ENCODE measurements at places on chromosomes 7 and 10.

- DNase-seq = no peak
Observed at GRCh38 chr10:75651417-75651816, 220.0 kb downstream of the LRMDA start.

- DNase-seq = no peak
Observed at GRCh38 chr7:93148144-93148543, at the start of gene SAMD9L. Gene SAMD9L (minus strand): TSS chr7:93148385. CDS start chr7:93135971, 12,414 bp downstream.

GRCh38 chr7:3158341-3158760 is 114.7 kb upstream of the CARD11 start:
- peak; percentile 43 for DNase-seq

- DNase-seq = peak; percentile 44
Observed at GRCh38 chr7:153443032-153443701, 609.0 kb upstream of the DPP6 start.

DNA sequence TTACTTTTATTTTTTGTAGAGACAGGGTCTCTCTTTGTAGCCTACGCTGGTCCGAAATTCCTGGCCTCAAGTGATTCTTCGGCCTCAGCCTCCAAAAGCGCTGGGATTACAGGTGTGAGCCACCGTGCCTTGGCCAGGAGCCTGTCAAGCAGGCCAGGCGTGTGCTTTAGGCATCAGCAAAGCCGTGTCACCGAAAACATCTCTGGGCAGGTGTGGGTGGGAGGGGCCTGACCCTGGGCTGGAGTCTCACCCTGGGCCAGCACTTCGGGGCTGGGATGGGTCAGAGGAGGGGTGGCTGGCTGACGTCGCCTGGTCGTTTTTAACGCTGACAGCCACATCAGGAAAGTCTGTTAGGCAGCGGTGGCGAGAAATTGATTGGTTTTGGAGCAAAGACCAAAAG is 80.9 kb downstream of the UNCX start:
- no peak for DNase-seq

DNA sequence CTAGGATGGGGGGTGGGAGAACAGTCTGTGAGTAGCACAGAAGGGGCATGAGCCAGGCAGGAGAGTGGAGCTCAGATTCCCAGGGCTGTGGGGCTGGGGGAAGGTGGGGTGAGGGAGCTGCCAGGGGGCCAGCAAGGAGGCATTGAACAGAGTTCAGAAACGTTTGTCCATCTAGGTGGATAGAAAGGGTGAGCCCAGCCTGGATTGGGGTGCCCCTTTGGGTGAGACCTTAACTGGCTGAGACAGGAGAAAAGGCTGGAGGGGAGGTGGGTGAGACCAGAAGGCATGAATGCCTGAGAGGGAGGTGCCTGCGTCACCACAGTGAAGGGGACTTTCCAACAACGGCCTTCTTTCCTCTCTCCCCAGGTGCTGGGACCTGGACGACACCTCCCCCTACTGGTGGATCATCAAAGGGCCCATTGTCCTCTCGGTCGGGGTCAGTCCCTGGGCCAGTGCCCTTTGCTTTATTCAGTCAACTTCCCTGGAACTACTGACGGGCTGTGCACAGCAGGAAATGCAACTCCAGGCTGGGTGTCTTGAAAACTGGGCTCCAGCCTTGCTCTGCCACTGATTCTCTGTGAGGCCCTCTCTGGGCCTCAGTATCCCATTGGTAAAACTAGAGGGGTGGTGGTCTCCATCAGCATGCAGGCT is 11.0 kb downstream of the GHRHR start:
- DNase-seq = no peak

DNA sequence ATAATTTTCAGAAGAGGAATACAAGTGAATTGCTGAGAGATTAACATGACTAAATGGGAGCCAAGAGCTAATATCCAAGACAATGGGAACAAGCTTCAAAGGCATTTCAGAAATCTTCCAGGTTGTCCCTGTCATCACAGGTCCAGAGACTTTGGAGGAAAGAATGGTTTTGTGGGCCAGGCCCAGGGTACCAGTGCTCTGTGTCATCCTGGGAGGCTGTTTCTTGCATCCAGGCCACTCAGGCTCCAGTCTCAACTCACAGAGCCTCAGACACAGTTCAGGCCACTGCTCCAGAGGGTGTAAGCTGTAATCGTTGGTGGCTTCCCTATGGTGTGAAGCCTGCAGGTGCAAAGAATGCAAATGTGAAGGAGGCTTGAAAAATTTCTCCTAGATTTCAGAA is 170.4 kb upstream of the NRG3 start:
- DNase-seq = no peak

DNA sequence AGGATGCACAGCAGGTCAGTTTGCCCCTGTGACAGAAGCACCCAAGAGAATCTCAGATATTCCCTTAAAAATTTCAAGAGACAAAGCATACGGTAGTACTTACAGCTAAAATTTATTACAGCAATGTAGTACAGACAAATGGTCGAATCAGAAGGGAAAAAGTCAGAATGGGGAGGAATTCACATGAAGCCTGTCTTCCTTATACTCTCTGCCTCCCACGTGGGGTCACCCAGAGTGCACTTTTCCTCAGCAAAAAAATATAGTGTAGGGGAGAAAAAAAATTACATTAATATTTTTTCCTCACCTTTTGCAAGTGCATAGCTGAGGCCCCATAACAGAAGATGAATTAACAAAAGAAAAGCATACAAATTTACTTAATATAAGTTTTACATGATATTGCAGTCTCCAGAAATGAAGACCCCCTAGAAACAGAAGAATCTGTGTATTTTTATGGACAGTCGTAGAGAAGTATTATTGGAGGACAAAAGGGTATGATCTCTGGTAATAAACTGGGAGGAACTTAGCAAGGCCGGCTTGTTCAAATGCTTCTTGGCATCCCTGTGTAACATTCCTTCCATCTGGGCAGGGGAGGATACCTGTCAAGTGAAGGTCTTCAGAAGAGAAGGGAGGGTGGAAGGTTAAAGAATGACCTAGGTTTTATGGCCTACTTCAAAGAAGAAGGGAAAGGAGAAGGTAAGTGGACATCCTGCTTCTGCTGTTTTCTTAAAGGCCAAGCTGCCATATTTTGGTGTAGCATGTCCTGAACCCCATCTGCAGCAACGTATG is 270.6 kb upstream of the MAGI2 start:
- no peak for DNase-seq

GRCh38 chr7:23469150-23469960 is 936 bp downstream of the IGF2BP3 start:
- DNase-seq = no peak

DNA sequence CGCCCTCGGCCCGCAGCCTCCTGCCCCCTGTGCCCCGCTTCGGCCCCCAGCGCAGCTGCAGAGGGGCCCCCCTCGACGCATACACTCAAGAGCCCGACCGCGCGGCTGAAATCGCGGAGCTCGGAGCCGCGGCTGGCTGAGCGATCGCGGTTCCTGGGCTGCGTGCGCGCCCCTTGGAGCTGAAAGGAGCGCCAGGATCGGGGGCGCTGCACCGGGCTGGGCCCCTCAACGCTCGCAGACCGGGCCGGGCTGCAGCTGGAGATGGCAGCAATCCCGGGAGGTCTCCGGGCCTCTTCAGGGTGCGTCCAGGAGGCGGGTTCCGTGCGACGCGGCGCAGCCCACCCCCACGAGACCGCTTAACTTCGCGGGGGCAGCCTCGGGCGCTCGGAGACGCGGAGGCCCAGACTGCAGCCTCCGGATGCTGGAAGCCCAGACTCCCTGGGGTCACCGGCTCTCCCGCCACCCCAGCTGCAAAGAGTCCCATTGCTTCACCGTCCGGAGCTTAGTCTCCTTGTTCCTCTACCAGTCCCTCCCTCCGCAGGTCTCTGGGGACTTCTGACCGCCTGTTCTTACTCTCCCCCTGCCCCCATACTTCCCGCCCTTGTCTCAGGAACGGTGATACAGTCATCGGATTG is 73.0 kb upstream of the LRRC4 start:
- DNase-seq = no peak

DNA sequence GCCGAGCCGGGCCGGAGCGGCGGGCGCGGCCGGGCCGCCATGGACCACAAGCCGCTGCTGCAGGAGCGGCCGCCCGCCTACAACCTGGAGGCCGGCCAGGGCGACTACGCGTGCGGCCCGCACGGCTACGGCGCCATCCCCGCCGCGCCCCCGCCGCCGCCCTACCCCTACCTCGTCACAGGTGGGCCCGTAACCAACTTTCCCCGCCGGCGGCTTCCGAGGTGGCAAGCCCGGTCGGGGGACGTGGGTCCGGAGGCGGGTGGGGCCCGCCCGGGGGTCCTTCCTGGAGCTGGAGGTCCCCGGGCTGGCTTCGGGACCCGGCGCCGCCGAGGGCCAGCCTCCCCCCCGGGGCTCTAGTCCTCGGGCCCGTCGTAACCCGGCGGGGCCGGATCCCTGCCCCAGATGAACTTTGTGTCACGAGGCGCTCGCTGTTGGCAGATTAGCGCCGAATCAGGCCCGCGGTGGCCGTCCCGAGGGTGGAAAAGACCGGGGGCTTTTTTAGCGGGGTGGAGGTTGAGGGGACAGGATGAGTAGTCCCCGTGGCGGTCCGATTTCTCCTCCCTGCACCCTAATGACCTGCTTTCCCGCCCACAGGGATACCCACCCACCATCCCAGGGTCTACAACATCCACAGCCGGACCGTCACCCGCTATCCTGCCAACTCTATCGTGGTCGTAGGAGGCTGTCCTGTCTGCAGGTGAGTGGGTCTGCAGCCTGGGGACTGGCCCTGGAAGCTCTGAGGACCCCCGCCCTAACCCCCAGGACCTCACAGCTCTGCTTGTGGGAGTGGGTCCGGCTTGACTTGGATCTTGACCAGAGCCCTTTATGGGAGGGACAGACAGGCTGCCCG is 496 bp downstream of the BRI3 start:
- DNase-seq = no peak

Data from forelimb muscle (tissue), 1 donor.